CD8-positive, alpha-beta memory T cell (primary cell): ENCODE measurements at places on chromosomes 16 and 17. TPM values are rescaled to one million over a fixed set of nuclear protein-coding genes. Genes with fewer than 3 reads are reported as not detected.

DNA sequence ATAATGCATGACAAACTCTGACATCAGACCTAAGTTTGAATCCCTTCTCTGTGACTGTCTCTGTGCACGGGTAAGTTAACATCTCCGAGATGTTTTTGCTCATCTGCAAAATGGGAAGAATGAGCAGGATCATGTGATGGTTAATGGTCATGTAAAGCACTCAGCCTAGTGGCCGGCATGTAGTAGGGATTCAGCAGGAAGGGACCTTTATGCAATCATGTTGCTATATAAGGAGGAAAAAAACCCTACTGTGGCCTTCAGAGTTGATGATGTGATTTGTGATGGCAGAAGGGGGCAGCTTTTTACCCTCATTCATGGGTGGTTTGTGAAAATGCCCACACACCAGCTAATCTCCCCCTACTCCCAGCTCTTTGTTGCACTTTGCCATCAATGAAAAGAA is 24.1 kb downstream of the CLEC16A start:
- no peak overlapping the region for H3K4me3 ChIP-seq
- peaks cover 6% of the 10 kb centered on the region for H3K36me3 ChIP-seq
- no peak overlapping the region for H3K27ac ChIP-seq

GRCh38 chr17:62109378-62109902 is 44.4 kb upstream of the MED13 start:
- H3K27me3 ChIP-seq: no peaks in the 10 kb centered on the region
- H3K36me3 ChIP-seq: no peaks in the 10 kb centered on the region
- peak; percentile 30 for DNase-seq
- no peak overlapping the region for H3K27ac ChIP-seq
- H3K4me1 ChIP-seq: no peaks in the 10 kb centered on the region

DNA sequence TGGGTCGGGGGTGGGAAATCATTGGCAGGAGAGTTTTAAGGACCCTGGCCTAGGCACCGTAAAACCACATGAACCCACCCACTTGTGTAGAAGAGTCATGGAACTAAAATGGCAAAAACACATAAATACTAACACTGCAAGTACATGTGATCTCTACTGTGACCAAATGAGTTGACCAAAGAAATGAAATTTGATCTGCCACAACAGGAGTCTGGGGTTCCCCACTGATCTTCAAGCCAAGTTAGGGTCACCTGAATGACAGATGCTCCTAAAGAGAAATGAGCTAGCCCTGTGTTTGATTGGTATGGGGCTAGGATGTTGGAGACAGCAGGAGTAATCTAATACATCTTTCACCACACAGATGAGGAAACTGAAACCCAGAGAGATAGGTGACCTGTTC is 21.5 kb upstream of the SKAP1 start:
- no peaks in the 10 kb centered on the region for H3K36me3 ChIP-seq
- H3K4me3 ChIP-seq: no peak overlapping the region
- H3K27me3 ChIP-seq: no peaks in the 10 kb centered on the region
- no peak overlapping the region for H3K27ac ChIP-seq
- DNase-seq: no peak
- H3K4me1 ChIP-seq: peaks cover 63% of the 10 kb centered on the region

GRCh38 chr16:52976539-52977167 is 76.0 kb downstream of the CHD9NB start:
- no peak overlapping the region for H3K27ac ChIP-seq
- H3K4me1 ChIP-seq: no peaks in the 10 kb centered on the region
- no peak overlapping the region for H3K4me3 ChIP-seq
- no peaks in the 10 kb centered on the region for H3K36me3 ChIP-seq
- DNase-seq: no peak

DNA sequence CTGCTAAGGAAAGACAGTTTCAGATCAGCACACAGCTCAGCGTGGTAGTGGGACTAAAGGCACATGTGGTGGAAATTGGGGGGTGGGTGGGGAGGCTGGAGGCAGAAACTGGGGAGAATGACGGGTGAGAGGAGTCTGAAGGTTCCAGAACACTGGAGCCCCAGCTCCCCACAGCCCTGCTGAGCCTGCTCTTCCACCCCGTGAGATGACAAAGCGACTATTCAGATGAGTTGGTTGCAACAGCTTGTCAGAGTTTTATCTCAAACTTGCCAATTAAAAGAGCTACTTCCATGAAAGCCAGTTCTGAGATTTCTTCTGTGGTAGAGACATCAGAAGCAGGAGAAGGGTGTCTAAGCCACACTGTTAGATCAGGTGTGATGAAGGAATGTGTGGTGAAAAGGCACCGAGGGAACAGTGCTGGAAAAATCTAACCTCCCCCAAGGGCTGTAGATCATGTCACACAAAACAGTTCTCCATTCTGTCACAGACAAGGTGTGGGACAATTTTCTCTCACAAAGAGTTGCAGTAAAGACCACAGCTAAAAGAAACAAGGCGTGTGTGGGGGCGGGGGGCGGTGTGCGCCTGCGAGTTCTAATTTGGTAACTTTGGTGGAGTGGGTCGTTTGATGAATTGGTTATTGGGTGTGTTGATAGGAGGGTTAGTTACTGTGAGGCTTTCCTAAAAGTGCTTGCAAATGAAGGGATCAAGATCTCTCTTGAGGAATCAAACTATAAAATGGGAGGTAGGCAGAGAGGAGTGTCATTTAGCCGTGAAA is 39.0 kb downstream of the CCDC182 start:
- no peaks in the 10 kb centered on the region for H3K36me3 ChIP-seq
- no peaks in the 10 kb centered on the region for H3K27me3 ChIP-seq

GRCh38 chr16:57619133-57619605 is 9.3 kb upstream of the ADGRG1 start:
- no peak overlapping the region for H3K27ac ChIP-seq
- H3K4me1 ChIP-seq: peaks cover 8% of the 10 kb centered on the region
- no peaks in the 10 kb centered on the region for H3K36me3 ChIP-seq
- H3K4me3 ChIP-seq: no peak overlapping the region

DNA sequence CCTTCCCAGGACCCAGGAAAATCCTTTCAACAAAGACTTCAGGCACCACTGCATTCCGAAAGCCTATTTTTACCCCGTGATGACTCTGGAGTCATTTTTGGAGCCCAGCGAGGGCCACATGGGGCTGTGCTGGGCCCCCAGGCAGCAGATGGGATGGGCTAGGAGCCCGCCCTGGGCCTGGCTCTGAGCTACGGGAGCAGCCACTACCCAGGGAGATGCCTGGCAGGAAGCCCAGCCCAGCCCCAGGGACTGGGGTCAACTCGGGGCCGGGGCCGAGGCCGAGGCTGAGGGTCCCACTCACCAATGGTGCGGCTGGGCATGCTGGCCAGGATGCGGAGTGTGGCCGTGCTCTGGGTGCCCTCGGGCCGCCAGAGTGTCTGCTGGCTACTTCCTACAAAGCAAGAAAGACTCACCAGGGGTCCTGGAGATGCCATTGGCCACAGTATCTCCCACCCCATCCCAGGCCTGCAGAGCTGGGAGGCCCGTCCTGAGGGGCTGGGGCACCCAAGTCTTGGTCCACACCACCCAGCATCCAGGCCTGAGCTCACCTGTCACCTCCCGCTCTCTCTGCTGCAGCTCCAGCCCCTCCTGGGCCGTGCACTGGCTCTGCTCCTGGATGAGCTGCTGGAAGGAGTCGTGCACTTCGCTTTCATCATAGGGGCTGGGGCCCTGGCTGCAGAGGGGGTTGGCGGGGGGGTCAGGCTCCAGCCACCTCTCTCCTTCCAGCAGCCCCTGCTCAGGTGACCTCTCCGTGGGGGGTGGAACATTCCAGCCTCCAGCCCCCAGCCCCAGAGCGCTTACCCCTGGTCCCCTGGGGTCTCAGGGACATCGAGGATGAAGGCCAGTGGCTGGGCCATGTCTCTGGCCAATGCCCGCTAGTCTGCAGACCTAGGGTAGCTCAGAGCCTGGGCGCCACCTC is 2.3 kb downstream of the TMC6 start:
- peaks cover 74% of the 10 kb centered on the region for H3K4me1 ChIP-seq
- DNase-seq: peak; percentile 45
- peak overlapping the region; percentile 87 for H3K27ac ChIP-seq
- peaks cover 50% of the 10 kb centered on the region for H3K36me3 ChIP-seq
- no peaks in the 10 kb centered on the region for H3K27me3 ChIP-seq

DNA sequence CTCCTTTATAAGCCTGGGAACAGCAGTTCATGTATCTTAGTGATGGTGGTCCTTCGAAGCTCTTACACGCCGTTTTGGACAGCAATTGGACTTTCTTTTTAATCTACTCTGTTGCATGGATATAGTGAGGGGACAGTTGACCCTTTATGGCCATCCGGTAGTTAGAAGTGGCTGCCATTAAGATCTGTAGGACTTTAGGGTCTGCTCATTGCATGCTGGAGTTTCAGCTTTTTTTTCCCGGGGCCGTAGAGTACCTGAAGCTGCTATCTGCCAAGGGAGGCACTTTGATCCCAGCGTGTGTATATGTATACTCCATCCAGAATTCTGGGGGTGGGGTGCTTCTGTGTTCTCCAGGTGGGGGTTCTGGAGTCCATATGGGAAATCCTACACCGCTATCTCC is 1.2 kb downstream of the CYB5D1 start:
- no peak for DNase-seq
- H3K4me3 ChIP-seq: no peak overlapping the region
- no peaks in the 10 kb centered on the region for H3K27me3 ChIP-seq
- H3K27ac ChIP-seq: no peak overlapping the region
- no peaks in the 10 kb centered on the region for H3K36me3 ChIP-seq
- peaks cover 21% of the 10 kb centered on the region for H3K4me1 ChIP-seq

DNA sequence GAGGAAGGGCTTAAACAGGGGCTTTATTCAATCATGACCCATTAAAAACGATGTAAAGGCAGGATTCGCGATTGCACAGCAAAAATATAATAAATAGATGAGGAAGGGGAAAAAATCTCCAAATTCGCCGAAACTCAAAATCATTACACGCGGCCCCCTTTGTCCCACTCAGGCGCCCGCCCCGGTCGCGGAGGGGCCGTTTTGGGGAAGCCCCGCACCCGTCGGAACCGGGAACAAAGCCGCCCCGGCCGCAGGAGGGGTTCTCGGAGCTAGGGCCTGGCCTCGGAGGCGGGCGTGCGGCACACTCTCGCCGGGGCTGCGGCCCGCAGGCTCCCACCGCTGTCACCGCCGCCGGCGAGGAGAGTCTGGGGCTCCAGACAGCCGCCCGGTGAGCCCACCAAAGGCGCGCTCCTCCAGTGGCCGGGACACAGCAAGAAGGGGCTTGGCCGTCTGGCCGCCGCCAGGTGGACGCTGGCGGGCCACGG is 521 bp downstream of the C16orf87 start:
- no peak for DNase-seq
- no peaks in the 10 kb centered on the region for H3K27me3 ChIP-seq
- H3K36me3 ChIP-seq: no peaks in the 10 kb centered on the region
- H3K27ac ChIP-seq: peak overlapping the region; percentile 77
- peak overlapping the region; percentile 89 for H3K4me3 ChIP-seq

GRCh38 chr17:2631211-2631610 is 37.8 kb downstream of the PAFAH1B1 start:
- no peak overlapping the region for H3K27ac ChIP-seq
- no peaks in the 10 kb centered on the region for H3K36me3 ChIP-seq
- peaks cover 51% of the 10 kb centered on the region for H3K4me1 ChIP-seq
- H3K27me3 ChIP-seq: no peaks in the 10 kb centered on the region

DNA sequence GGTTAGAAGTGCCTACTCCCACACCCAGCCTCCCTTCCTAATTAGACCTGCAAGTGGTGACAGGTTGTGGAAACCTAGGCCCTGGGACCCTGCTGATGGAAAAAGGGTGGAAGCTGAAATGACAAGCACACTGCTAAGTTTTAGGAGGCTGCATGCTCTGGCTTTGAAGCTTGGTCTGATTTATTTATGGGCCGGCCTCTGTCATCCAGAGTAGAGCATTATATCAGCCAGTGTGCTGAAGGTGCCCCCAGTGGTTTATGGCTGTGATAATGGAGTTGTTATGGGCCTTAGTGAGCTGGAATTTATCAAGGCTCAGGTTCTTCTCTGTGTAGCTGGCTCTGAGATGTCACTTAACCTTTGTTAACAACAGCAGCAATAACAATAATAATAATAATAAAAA is 142.6 kb downstream of the UTP18 start:
- no peaks in the 10 kb centered on the region for H3K36me3 ChIP-seq
- DNase-seq: no peak

DNA sequence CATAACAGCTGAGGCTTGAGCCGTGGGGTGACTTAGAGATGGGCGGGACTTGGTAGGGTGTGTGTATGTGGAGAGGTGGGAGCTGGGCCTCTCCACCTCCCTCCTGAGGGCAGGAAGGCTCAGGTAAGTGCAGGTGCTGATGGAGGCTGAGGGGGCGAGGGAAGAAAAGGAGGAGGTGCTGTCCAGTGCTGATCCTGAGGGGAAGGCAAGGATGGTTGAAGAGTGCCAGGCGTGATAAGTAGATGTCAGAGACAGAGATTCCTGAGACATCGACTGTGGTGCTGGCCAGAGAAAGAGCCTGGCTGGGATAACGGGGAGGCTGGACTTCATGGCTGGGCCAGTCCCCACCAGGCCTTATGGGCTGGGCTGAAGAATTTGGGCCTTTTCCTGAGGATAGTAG is 159.1 kb downstream of the SDK2 start:
- DNase-seq: no peak
- no peak overlapping the region for H3K27ac ChIP-seq
- no peak overlapping the region for H3K4me3 ChIP-seq
- no peaks in the 10 kb centered on the region for H3K27me3 ChIP-seq
- no peaks in the 10 kb centered on the region for H3K36me3 ChIP-seq

- H3K27ac ChIP-seq: no peak overlapping the region
- no peaks in the 10 kb centered on the region for H3K27me3 ChIP-seq
- DNase-seq: no peak
- peaks cover 32% of the 10 kb centered on the region for H3K4me1 ChIP-seq
These were observed 54.9 kb downstream of the KLHDC4 start for GRCh38 chr16:87710887-87711286.

GRCh38 chr17:40886090-40886489 is 1.0 kb upstream of the KRT20 start:
- H3K4me3 ChIP-seq: no peak overlapping the region
- no peak overlapping the region for H3K27ac ChIP-seq
- no peaks in the 10 kb centered on the region for H3K36me3 ChIP-seq
- peaks cover 13% of the 10 kb centered on the region for H3K27me3 ChIP-seq

MYH11 gene
- 1.1 TPM for polyA plus RNA-seq

TBX4 gene
- not detected for polyA plus RNA-seq

RPL26 gene
- polyA plus RNA-seq: 1,507 TPM

ABCC3 gene
- polyA plus RNA-seq: not detected

CD300LB gene
- polyA plus RNA-seq: not detected

PIPOX gene
- 0.99 TPM for polyA plus RNA-seq

KCNAB3 gene
- not detected for polyA plus RNA-seq

MC1R gene
- polyA plus RNA-seq: 0.86 TPM

EFCAB3 gene
- not detected for polyA plus RNA-seq

GNAO1 gene
- 0.86 TPM for polyA plus RNA-seq
